Effector CD4-positive, alpha-beta T cell (primary cell): ENCODE measurements at places on chromosomes 3 and 15.

- no peak for DNase-seq
Measured at GRCh38 chr3:120678331-120678947, 3.6 kb downstream of the HGD start.

- no peak for DNase-seq
Measured at GRCh38 chr3:161474139-161474538, 22.5 kb upstream of the OTOL1 start.

- DNase-seq, result no peak
Measured at GRCh38 chr3:188979669-188980310, 192.0 kb upstream of the TPRG1 start.

GRCh38 chr15:23857028-23857641, 170.0 kb upstream of the NDN start:
- no peak for DNase-seq

- DNase-seq, result no peak
Measured at GRCh38 chr15:77168616-77169015, 97.7 kb upstream of the TSPAN3 start.

DNA sequence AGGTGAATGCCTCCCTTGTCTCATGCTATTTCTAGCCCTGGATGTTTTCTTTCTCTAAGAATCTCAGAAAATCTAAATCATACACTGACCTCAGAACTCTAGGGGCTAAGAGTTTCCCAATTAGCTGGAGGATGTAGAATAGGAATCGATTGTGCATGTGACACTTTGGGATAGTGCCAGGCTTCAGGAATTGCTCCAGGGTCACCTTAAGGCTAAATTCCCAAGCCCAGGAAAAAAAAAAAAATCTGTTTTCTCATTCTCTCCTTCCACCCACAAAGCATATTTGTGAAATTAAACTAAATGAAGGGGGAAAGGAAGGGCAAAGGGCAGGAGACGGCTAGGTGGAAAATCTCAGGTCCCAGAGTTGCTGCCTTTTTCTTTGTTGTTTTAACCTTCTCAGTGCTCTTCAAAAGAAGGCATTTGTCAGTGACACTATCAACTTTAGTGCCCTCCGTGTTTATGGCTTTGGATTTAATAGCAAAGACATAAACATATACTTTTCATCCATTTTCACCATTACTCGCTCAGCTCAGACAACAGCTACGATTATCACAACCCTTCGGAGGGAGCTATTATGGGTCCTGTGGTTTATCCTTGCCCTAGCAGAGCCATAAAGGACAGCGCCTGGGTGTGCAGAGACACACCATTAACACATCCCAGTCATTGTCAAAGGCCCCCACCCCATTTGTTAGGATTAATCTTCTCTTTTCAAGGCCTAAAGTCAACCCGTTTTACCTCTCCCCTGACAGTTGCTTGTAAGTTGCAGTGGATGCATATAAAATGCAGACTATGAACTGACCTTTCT, 271.7 kb downstream of the PDZRN3 start:
- no peak for DNase-seq

DNA sequence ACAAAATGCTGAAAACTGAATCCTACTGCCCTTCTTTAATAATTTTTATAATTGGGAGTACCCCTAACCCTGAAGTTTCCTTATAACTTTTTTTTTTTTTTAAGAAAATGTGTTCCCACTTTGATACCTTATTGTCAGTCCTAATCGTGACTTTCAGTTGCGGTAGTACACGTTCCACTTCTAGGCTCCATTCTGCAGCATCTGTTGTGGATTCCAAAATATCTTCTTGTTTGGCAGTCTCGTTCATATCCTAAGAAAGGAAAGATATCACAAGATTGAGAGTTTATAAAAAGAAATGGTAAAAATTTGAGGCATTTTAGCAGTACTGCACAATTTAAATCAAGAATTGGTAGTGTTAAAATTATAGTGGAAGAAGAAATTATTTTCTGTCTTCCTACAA, 30.8 kb downstream of the IFT57 start:
- DNase-seq, result no peak

DNA sequence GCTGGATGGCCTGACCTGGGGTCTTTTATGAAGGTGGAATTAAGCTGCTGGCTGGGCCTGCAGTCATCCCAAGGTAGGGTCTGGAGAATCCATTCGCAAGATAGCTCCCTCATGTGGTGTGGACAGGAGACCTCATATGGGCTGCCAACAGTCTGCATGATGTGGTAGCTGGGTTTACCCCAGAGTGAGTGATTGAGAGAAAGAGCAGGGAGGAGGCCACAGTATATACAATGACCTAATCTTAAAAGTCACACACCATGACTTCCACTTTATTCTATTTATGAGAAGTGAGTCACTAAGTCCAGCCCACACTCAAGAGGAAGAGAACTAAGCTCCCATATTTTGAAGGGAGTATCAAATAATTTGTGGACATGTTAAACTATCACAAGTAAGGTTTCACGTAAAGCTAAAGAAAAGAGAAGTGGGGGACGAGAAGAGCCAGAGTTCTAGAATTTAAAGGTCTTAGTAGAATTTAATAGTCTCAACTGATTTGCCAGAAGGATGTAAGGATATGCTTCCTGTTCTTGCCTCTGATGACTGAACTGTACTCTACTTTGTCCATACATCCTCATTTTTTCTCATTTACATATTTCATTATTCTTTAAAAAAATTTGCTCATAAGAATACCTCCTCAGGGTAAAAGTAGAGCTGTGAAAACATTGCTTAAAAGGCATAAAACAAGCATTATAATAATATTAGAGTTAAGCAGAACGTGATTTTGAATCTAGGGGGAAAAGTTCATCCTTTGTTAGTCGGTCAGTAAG, 184.4 kb downstream of the PEX5L start:
- no peak for DNase-seq
